ENCODE measurements at places on chromosomes 5 and 9. TPM values are rescaled to one million over a fixed set of nuclear protein-coding genes. Genes with fewer than 3 reads are reported as not detected.

DNA sequence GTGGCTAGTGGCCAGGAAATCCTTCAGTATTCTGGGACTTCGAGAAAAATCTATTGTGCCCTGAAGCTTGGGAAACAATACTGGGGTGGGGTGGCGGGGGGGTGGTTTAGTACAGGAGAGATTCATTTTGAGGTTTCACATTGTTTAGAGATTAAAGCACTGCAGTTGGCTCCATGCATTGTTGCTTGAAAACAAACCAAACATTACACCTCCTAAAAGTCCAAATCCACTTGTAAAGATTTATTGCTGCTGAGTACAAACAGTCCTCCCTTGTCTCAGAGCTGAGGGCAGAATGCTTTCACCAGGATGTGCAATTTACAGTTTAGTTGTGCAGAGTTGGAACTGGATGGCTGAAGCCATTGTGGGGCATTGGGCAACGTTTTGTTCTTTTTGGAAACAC lies 49.4 kb downstream of the GGTA1 start:
- DNase-seq = no peak

GRCh38 chr9:3058409-3058808 lies 214.5 kb upstream of the PUM3 start:
- DNase-seq = no peak

NTNG2 gene
- total RNA-seq = 0.52 TPM

PSMB7 gene
- 216 TPM for total RNA-seq

NUTM2G gene
- 0.57 TPM for total RNA-seq
